ENCODE measurements at places on chromosomes 2 and 18.

- no peak for DNase-seq
These were observed 40.0 kb downstream of the ACOXL start for GRCh38 chr2:110772383-110772755.

- no peak for DNase-seq
These were observed 36.9 kb downstream of the SCN1A start for GRCh38 chr2:166090908-166091307.

GRCh38 chr2:120174963-120175581 is 48.1 kb downstream of the TMEM185B start:
- peak; percentile 18 for DNase-seq

DNA sequence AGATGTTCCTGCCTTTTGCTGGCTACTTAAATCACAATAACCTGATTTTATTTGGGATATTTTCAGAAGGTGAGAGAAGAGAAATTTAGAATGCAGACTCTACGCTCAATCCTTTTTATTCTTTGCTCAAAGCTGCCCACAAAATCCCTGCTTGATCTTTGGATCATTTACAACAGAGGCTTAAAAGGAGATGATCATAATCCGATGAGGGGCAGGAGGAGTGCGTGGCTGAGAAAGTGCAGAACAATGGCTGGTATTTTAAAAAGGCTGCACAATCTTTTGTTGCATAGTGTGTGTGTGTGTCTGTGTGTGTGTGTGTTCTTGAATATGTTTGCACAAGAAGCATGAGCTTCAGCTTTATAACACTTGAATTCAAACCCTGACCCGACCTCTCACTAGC is 256.3 kb upstream of the MYT1L start:
- DNase-seq: no peak

DNA sequence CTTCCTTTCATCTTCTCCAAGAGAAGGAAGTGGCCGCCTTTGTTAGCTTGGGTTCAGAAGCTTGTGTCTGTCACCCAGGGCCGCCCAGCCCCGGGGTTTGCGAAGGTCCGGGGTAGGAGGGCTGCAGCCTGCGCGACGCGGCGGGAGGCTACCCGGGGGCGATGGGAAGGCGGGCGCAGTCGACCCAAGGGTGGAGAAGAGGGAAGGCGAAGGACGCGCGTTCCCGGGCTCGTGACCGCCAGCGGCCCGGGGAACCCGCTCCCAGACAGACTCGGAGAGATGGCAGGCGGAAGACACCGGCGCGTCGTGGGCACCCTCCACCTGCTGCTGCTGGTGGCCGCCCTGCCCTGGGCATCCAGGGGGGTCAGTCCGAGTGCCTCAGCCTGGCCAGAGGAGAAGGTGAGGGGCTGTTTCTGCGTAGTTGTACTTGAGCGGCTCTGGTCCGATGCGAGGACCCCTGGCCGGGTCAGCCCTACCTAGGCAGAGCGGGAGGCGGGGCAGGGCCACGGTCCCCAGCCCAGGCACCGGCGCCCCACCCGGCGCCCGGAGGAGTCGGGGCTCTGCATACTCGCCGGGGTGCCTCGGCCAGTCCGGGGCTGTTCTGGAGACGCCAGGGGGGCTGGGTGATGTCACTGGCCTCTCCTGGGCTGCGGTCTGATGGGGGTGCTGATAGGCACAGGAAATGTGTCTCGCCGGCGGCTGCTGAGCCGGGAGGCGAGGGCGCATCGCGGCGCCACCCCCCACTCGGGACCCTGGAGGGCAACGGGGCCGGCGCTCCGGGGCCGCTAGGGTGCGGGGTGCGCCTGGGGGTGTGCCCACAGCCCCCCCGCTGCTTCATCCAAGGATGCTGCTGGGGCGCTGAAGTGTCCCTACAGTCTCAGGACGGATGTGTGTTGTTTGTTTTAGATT is at the start of gene QPCT:
Gene QPCT, plus strand, starts transcription at position 178 of the 909 bp plus-strand sequence. Its CDS starts 102 bp downstream, at position 280.
- peak; percentile 85 for DNase-seq

DNA sequence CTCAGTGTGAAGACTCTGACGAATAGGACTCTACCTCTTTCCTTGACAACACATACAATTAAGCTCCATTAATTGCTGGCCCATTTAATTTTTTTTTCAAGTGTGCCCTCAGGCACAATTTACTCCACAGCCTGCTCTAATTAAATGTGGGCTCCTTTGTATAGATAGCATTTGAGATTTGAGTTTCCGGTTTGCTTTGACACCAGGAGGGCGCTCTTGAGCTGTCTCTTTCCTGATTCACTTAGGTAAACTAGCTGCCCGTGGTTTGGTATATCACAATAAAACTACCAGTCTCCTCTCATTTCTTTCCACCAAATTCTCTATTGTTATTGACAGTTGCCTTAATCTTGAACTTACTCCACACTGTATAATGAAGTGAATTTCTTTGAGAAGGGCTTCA is 666.0 kb downstream of the DSC3 start:
- no peak for DNase-seq

Measured in right kidney (tissue), 9 donors.